ENCODE measurements at places on chromosomes 7 and 10. TPM values are rescaled to one million over a fixed set of nuclear protein-coding genes. Genes with fewer than 3 reads are reported as not detected.

CLIP2 gene
- 27.1 TPM for total RNA-seq

CYP2E1 gene
- 0.26 TPM for total RNA-seq

MCM7 gene
- 27.5 TPM for total RNA-seq

ACBD5 gene
- total RNA-seq, result 24.4 TPM

All from dermis lymphatic vessel endothelial cell (primary cell).